ENCODE measurements at places on chromosomes 5 and 9.

DNA sequence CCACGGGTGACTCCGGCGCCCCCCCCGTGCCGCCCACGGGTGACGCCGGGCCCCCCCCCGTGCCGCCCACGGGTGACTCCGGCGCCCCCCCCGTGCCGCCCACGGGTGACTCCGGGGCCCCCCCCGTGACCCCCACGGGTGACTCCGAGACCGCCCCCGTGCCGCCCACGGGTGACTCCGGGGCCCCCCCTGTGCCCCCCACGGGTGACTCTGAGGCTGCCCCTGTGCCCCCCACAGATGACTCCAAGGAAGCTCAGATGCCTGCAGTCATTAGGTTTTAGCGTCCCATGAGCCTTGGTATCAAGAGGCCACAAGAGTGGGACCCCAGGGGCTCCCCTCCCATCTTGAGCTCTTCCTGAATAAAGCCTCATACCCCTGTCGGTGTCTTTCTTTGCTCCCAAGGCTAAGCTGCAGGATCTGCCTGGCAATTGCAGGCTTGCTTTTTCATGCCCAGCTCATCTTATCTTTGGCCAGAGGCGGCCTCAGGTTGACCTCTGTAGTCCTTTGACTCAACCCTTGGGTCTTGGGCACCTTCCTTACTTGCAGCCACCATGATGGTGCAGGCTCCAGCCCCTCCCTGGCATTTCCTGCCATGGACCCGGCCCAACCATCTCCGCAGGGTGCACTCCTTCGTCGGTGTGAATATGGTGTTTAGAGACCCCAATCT lies 9.8 kb downstream of the CEL start:
- DNase-seq, result no peak

GRCh38 chr5:102891175-102891574 lies 136.1 kb downstream of the PAM start:
- DNase-seq, result no peak

GRCh38 chr5:94228791-94229190 lies 389.6 kb downstream of the KIAA0825 start:
- DNase-seq, result no peak

- DNase-seq, result no peak
Measured at GRCh38 chr5:134459010-134459403, 47.3 kb upstream of the CDKN2AIPNL start.

- DNase-seq, result no peak
Measured at GRCh38 chr5:37316027-37316426, 54.9 kb downstream of the NUP155 start.

GRCh38 chr5:168528521-168529373 lies at the start of gene FBLL1:
FBLL1 (plus strand) TSS chr5:168529305; CDS start chr5:168529505, 200 bp downstream.
- DNase-seq, result peak; percentile 29

DNA sequence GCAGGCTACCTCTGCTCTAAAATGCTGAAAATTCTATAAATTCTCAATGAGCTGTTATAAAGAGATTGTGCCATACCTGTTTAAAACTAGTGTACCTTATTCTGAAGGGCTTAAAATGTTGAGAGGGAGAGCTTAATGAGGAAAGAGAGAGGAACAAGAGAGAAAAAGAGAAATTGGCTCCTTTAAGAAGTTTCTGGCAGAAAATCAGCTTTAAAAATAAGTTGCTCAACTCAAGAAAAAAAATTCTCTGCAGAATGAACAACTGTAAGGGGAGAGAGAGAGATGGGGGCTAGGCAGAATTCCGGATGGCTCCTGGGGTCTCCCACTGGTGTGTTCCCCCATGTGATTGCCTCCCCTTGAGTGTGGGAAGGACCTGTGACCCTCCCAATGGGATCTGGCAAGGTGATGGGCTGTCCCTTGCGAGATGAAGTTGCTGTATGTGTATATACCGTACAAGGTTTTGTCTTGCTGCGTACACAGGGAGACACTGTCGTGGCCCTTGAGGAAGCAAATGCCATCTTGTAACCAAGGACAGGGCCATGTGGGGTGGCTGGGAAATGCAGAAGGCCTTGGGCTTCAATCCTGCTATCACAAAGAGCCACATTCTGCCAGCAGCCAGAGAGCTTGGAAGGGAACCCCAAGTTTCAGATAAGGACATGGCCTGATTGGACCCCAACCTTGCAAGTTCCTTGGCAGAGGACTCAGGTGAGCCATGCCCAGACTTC lies 64.3 kb upstream of the S1PR3 start:
- DNase-seq, result no peak

DNA sequence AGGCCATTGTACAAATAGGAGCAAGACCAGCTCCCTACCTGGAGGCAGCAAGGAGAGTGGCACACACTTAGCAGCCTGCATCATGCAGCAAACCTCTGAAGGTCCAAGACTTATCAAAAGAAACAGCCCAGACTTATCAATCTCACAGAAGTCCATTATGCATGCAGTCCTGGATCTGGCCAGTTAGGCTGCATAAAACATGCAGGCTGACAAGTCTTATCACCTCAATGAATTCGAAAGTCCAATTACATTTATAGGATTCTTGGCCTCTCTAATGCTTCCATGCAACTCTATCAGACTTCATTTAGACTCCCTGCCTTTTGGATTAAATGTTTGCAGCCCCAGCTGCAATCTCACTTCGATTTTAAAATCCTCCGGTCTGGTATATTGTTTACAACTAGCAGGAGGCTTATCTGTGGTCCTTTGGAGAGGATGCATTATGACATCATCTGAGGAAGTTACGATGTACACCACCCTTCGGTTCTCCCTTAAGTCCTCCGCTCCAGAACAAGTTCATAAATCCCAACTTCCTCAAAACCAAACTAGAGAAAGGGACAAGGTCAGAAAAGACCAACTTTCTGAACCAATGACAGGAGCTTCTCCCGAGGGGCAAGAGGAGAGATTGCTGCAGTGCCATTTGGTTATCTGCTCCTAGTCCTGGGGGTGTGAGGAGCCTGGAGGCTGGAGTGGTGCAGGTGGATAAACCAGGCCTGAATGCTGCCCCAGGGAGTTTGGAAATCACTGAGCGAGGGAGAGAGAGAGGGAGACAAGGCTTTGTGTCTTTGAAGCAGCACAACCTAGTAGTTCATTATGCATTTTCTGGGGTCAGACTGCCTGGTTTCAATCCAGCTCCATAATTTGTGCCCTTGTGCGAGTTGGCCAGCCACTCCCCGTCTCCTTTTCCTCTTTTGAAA lies 313.9 kb downstream of the TLE1 start:
- DNase-seq, result no peak

DNA sequence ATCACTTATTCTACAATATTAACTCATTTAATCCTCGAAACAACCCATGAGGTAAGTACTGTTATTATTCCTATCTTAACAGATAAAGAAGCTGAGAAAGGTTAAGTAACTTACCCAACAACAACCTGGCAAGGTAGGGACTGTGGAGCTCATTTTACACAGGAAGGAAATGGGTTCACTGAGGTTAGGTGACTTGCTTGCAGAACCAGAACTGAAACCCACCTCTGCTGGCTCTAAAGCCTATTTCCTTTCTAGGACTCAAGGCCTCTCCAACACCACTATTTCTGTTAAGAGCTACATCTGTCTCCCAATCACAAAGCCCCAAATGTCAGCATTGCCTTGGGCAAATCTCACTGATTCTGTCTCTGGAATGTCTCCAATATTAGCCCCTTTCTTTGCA lies 38.9 kb upstream of the IFNK start:
- no peak for DNase-seq

GRCh38 chr9:87510252-87510683 lies 12.6 kb downstream of the DAPK1 start:
- DNase-seq, result no peak

DNA sequence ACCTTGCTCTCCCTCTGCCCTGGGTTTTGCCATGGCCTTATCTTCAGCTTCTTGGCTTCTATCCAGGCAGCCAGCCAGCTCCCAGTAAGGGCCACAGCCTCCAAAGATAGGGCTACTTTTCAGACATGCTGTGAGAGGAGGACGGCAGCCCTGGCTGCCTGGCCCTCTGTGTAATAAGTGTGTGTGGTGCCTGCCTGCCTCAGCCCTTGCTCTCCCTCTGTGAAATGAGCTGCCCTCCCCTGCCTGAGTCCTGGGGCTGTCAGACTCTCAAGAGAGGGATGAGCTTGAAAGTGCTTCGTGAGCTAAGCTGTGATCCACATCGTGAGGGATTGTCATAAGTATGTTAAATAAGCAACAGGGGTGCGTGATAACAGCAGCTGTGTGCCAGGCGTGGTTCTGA lies 8.1 kb downstream of the NDST1 start:
- DNase-seq, result no peak

DNA sequence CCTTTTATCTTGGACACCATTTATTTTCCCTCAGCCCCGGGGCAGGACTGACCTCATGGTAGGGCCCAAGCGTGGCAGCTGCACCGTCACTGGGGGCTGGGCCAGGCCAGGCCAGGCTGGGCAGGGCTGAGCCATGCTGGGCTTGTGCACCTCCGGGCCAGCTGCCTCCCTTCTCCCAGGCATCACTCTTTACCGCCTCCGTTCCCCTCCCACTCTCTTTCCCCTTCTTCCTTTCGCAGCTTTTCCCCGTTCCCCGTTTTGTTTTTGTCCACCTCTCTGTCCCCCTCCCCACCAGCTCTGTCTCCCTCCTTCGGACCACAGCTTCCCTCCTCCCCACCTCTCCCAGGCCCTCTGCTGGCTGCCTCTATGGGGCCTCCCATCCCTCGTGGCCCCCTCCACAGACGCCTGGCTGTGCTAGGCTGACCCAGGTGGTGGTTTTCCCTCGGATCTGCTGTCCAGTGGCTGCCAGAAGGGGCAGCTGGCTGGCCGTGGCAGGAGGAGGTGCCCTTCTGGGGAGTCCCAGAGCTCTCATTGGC lies 17.9 kb downstream of the FGF18 start:
- DNase-seq, result no peak

DNA sequence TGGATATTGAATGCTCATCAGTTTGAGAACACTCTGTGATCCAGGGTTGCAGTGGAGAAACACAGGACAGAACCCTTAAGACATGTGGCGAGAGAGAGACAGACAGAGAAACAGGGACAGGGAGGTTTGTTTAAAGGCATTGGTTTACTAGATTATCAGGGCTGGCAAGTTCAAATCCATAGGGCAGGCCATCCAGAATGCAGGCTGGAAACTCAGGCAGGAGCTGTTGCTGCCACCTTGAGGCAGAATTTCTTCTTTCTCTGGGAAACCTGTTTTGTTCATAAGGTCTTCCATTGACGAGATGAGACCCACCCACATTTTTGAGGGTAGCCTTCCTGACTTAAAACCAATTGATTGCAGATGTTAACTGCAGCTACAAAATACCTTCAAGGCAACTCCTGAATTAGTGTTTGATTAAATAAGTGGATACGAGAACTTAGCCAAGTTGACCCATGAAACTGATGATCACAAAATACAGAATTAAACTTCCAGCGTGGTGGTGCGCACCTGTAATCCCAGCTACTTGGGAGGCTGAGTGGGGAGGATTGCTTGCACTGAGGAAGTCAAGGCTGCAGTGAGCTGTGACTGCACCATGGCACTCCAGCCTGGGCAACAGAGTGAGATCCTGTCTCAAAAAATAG lies 55.9 kb downstream of the NSUN2 start:
- DNase-seq, result no peak
